Astrocyte of the hippocampus (primary cell): ENCODE measurements at places on chromosomes 1 and 21.
A peak's percentile ranks its signal among the peaks of the same experiment; 100 is the strongest.

DNA sequence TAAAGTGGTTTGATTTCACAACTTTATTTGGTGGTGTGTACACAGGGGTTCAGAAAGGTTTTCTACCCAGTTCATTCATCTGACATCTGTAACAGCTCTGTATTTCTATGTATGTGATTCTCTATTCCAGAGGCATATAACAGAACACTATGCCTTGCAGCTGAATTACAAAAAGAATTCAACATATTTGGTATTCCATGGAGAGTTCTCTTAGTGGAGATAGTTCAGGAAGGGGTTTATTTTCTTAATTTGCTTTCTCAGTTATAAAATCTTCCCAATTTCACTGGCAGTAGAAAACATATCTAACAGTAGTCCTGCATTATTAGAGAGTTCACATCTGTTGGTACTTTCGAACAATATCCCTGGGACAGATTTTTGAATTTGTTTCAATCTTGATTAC lies 207.9 kb upstream of the LYPLAL1 start:
- DNase-seq = no peak

DNA sequence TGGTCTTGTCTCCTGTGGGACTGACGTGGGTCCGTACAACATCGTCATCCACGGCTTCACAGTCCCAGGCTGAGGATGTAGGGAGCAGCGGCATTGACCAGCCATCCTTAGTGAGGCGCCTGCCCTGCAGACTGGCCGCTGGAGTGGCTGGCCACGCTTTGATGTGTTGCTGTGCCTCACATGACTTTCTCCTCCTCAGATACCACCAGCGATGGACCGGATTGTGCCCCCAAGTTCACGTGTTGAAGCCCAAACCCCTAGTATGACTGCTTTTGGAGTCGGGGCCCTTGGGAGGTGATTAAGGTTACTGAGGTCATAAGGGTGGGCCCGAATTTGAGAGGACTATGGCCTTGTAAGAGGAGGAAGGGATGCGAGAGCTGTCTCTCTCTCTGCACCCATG lies 122.5 kb downstream of the PCBP3 start:
- no peak for DNase-seq

DNA sequence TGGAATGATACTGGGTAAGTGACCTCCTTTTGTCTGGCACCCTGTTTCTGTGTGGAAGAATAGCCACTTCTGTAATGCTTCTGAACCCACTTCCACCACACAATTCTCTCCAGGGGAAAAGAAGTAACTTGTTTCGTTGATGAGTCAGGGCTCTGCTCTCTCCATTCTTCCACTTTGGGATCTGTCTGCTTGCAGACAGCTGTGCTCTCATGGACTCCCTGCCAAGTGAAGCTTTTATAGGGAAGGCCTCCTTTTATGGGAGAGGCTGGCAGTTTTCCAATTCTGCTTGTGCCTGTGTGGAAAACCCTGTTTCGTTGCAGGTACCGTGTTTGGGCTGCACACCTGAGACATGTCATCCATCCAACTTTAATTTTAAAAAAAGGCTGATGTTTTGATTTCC lies 130.7 kb downstream of the GIPC2 start:
- peak; percentile 41 for DNase-seq

- peak; percentile 69 for DNase-seq
These were observed 167.9 kb downstream of the ASTN1 start for GRCh38 chr1:176996456-176997090.

DNA sequence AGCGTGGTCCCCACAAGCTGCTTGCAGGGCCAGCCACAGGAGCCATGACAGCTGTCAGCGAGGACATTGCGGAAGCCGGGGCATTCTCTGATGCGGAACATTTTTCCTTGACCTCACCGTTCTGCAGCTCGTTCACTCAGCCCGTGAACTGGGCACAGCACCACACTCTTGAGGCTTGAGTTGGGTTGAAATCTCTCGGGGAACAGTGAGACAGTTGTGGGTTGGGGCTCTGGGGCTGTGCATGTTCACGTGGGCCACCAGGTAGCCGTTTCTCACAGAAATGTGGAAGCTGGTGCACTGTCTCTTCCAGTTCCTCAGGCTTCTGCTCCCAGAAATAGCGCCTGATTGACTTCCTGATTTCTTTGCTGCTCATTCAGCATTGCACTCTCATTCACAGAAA lies 69.8 kb downstream of the SPSB1 start:
- DNase-seq = no peak

GRCh38 chr1:164576291-164577271 lies 17.6 kb downstream of the PBX1 start:
- peak; percentile 76 for DNase-seq
